Uterine smooth muscle cell (primary cell): ENCODE measurements at places on chromosomes 3 and 15. TPM values are rescaled to one million over a fixed set of nuclear protein-coding genes. Genes with fewer than 3 reads are reported as not detected.

THBS1 gene
- total RNA-seq = 214 and 454 TPM in 2 replicates

CHRNA5 gene
- total RNA-seq = 1.6 and 5.1 TPM in 2 replicates

KCNH8 gene
- under 0.01 TPM in 2 replicates for total RNA-seq

ESYT3 gene
- 4.5 and 6.5 TPM in 2 replicates for total RNA-seq

ZBBX gene
- total RNA-seq = under 0.01 and 0.12 TPM in 2 replicates

IL5RA gene
- not detected in 2 replicates for total RNA-seq

ALDH1A2 gene
- total RNA-seq = 10.9 and 14.5 TPM in 2 replicates

STT3B gene
- 296 and 393 TPM in 2 replicates for total RNA-seq

FOXB1 gene
- total RNA-seq = under 0.01 TPM in 1 of 2 replicates, not detected in the other

MKRN3 gene
- total RNA-seq = 0.37 and 0.89 TPM in 2 replicates
